ENCODE measurements at places on chromosomes 11 and 22.

DNA sequence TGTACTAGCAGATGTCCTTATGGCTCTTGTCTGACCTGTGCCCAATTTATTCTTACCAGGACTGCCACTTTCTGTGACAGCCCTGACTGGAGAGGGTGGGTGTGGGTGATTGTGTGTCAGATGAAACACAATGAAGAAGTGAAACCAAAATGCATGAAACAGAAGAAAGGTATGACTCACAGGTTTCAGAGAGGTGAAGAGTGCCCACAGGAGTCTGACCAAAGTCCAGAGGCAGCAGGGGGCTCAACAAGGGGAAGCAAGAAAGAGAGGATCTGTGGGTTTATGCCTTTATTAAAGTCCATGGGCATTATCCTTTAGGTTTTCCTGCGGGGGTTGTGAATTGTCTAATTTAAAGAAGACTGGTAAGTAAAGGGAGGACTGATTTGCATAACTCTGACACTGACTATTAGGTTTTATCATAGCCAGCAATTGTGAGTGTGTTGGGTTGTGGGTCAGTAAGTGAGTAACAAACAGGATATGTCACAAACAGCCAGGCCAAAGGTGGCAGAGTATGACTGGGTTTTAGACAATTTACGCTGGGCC lies 3.9 kb upstream of the OR4C6 start:
- DNase-seq, result peak; percentile 32

- no peak for DNase-seq
Observed at GRCh38 chr11:117663414-117663813, 133.6 kb downstream of the DSCAML1 start.

DNA sequence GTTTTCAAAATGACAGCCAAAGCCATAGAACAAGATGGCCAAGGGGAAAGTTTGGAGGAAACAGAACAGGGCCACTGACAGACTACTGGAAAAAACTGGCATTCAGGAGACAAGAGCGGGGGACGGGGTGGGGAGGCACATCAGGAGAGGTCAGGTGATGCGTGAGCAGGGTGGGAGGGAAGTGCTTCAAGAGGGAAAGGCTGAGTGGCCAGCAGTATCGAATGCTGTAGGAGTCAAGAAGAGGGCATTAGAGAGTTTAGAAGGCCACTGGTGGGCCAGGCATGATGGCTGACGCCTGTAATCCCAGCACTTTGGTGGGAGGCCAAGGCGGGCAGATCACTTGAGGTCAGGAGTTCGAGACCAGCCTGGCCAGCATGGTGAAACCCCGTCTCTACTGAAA lies 8.2 kb downstream of the GTPBP1 start:
- DNase-seq, result no peak

GRCh38 chr11:44171518-44171917 lies 76.0 kb downstream of the EXT2 start:
- no peak for DNase-seq

DNA sequence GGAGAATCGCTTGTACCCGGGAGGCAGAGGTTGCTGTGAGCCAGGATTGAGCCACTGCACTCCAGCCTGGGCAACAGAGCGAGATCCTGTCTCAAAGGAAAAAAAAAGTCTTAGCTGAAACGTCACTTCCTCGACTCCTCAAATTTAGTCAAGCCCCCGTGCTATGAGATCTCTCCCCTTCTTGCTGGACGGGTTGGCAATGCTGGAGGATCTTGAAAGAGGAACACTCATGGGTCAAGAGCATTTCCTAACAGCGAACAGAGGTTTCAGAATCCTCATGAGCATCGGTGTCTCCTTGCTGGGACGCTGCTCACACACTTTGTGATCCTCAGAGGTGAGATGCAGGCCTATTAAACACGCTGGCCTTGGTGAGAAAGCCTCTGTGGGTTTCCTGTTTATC lies 35.9 kb downstream of the APOL3 start:
- DNase-seq, result peak; percentile 46

GRCh38 chr22:37330200-37331033 lies 48.1 kb downstream of the CYTH4 start:
- DNase-seq, result peak; percentile 81

DNA sequence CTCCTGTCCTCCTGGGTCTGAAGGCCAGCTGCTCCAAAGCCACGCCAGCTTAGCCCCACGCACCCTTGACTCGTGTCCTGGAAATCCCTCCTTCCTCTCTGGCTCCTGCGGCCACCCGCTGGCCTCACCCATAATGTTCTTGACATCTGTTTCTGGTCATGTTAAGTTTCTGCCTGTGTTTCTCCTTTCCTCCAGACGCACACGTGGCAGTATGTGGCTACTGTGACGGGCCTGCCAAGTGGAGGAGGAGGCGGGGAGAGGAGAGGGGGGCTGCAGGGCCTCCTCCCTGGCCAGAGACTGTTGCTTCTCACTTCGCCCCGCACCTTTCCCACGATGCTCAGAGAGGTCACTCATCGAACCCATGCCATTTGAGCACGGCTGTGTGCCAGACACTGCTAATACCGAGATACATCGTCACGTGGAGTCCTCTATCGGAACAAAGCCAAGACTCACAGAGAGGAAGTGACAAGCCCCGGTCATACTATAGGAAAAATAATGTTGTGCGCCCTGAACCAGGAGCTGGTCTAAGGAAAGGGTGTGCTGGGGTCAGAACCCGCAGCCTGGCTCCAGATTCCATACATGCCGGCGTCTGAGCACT lies 11.5 kb downstream of the C1QTNF6 start:
- peak; percentile 91 for DNase-seq

DNA sequence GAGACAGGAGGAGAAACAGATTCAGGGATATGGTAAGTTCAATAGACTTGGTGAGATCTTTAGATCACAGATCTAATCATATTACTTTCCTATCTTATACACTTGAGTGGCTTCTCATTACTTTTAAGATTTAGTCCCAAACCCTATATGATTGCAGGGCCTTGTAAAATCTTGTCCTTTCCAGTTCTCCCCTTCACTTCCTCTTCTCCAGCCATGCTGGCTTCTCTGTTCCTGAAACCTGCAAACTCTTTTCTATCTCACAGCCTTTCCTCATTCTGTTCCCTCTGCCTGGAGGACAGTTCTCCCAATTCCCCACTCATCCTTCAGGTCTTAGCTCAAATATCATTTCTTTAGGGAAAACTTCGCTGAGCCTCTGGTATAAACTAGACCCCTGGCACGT lies 65.9 kb upstream of the BIRC3 start:
- DNase-seq, result peak; percentile 8

DNA sequence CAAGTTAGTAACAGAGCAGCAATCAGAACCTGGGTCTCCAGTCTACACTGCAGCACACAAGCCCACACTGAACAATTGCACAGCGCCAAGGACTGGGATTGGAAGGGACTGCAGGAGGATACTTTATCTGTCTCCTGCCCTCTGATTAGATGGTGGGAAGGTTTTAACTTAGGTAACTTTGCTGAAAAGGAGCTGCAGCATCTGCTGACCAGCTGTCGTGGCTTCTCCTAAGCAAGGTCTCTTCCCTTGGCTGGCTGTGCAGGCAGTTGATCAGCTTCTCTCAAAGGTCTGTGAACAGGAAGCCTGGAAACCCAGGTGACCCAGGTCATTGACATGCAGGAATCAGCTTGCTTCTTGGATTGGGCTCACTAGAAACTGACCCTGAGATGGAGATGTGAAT lies 82.4 kb downstream of the ISX start:
- DNase-seq, result no peak

- no peak for DNase-seq
Observed at GRCh38 chr11:69467196-69467595, 14.3 kb upstream of the LINC01488 start.

DNA sequence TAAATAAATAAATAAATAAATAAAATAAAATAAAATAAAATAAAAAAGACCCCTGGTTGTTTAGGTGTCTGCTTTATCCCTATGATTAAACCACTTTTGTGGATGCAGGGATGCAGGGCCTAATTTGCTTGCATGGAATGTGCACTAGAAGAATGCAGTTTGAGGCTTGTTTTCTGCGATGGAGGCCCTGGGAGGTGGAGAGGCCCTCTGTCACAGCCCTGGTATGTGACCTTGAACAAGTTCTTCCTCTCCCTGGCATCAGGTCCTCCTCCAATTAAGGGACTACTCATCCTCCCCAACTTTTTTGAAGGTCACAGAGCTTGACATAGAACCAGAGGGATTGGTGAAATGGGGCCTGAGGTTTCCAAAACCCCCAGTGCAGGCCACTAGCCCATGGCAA lies 22.7 kb downstream of the KCNJ4 start:
- DNase-seq, result no peak

DNA sequence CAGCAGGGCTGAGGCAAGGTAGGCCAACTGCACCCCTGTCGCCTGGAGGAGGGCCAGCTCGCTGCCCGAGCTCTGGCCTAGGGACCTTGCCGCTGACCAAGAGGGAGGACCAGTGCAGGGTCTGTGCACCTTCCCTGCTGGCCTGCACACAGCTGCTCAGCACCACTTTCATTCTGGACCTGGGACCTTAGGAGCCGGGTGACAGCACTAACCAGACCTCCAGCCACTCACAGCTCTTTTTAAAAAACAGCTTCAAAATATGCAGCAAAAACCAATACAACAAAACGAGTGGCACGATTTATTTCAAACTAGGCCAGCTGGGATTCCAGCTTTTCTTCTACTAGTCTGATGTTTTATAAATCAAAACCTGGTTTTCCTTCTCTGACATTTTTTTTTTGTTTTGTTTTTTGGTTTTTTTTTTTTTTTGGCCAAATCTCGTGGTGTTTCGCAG lies 18.0 kb downstream of the RSPH14 start:
- no peak for DNase-seq

GRCh38 chr11:33514079-33514925 lies 186.3 kb downstream of the C11orf91 start:
- no peak for DNase-seq

GRCh38 chr11:30388957-30389356 lies 66.1 kb downstream of the ARL14EP start:
- DNase-seq, result no peak

All from MV-4-11 (cell line).